ENCODE measurements at places on chromosomes 4 and X. TPM values are rescaled to one million over a fixed set of nuclear protein-coding genes. Genes with fewer than 3 reads are reported as not detected.

GRCh38 chr4:151315212-151315886 is 10.1 kb downstream of the SH3D19 start:
- H3K36me3 ChIP-seq = no peaks in the 10 kb centered on the region
- no peak for DNase-seq
- no peak overlapping the region for H3K4me3 ChIP-seq
- no peaks in the 10 kb centered on the region for H3K27me3 ChIP-seq
- H3K27ac ChIP-seq = no peak overlapping the region

Gene BEND2
- polyA plus RNA-seq = not detected

- no peaks in the 10 kb centered on the region for H3K4me1 ChIP-seq
- no peak overlapping the region for H3K4me3 ChIP-seq
- H3K27me3 ChIP-seq = no peaks in the 10 kb centered on the region
- no peak for DNase-seq
- H3K27ac ChIP-seq = no peak overlapping the region
- no peaks in the 10 kb centered on the region for H3K36me3 ChIP-seq
These were observed 61.8 kb downstream of the SMARCA5 start for GRCh38 chr4:143575331-143575730.

- H3K27ac ChIP-seq = no peak overlapping the region
- no peaks in the 10 kb centered on the region for H3K4me1 ChIP-seq
- DNase-seq = no peak
- no peaks in the 10 kb centered on the region for H3K36me3 ChIP-seq
- no peaks in the 10 kb centered on the region for H3K27me3 ChIP-seq
These were observed 498.9 kb downstream of the GLUD2 start for GRCh38 chrX:121546317-121546716.

Gene FAT4
- polyA plus RNA-seq = not detected

- H3K27ac ChIP-seq = no peak overlapping the region
- H3K36me3 ChIP-seq = no peaks in the 10 kb centered on the region
- H3K4me3 ChIP-seq = no peak overlapping the region
- no peak for DNase-seq
These were observed 95.8 kb downstream of the PALLD start for GRCh38 chr4:168592676-168593075.

Measured in GM12878 (cell line).